ENCODE measurements at places on chromosomes 7 and 10. TPM values are rescaled to one million over a fixed set of nuclear protein-coding genes. Genes with fewer than 3 reads are reported as not detected.

- no peak for DNase-seq
These were observed 74.4 kb downstream of the MYL10 start for GRCh38 chr7:101554584-101555268.

- DNase-seq = peak; percentile 34
These were observed 187.9 kb downstream of the DPY19L1 start for GRCh38 chr7:34849163-34849960.

GRCh38 chr7:79176859-79177477, 276.5 kb downstream of the MAGI2 start:
- peak; percentile 2 for DNase-seq

GRCh38 chr7:7505915-7506314, 29.8 kb downstream of the COL28A1 start:
- DNase-seq = no peak

DNA sequence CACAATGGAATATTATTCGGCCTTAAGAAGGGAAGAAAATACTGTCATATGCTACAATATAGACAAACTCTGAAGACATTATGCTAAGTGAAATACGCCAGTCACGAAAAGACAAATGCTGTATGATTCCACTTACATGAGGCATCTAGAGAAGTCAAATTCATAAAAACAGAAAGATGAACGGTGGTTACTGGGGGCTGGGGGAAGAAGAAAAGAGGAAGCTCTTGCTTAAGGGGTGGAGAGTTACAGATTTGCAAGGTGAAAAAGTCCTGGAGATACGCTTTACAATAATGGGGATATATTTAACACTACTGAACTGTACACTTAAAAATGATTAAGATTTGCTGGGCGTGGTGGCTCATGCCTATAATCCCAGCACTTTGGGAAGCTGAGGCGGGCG, 49.0 kb downstream of the PSMC2 start:
- no peak for DNase-seq

ALDH18A1 gene
- total RNA-seq = 54.2 TPM

PTPRN2 gene
- 9.0 TPM for total RNA-seq

Measured in RPMI7951 (cell line).